DMS79 (cell line): ENCODE measurements at places on chromosomes 16 and 17.
A peak's percentile ranks its signal among the peaks of the same experiment; 100 is the strongest.

DNA sequence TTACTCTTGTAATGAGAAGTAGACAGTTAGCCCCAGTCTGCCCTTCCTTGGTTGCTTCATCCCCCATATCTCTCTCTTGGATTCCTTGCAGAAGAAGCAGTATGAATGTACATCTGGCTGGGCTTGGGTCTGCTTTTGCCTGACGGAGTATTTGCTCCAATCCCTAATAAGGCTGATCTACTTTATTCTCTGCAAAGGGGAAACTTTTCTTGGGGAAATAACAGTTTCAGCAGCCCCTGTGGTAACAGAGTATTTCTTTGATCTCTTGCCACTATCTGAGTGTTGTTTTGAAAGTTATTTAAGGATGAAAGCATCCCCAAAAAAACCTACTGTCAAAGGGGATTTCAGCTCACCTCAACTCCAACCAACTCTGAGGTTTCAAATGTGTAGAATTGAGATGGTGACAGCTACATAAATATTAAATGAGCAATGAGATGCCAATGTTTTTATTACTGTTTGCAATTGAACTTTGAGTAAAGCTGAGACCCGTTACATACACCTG is 168.9 kb upstream of the NOG start:
- DNase-seq, result no peak

GRCh38 chr17:81514739-81515529 is 2.3 kb upstream of the ACTG1 start:
- no peak for DNase-seq

DNA sequence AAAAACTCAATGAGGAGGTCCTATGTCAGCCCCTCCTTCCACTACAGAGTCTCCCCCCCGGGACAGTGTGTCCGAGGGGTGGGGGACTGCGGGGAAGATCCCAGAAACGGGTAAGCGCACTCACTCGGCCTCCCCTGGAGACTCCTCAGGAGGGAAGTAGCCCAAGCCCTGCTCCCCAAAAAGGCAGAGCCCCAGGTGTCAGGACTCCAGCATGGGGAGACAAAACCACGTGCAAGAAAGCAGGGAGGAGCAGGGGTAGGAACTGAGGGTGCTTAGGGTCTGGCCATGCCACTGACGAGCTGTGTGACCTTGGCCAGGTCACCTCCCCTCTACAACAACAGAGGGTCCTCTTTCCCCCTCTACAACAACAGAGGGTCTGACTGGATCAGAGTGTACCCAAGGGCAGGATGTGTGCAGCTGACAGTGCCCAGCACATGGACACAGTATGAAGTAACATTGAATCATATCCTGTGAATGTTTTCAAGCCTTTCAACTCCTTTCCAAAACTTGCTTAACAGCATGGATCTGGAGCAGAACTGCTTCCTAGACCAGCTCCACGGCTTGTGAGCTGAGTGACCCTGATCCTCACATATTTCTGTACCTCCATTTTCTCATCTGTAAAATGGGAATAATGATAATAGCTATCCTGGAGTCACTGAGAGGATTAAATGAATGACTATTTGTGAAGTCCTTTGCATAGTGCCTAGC is 2.1 kb upstream of the NAGS start:
- DNase-seq, result no peak

GRCh38 chr16:27638833-27639560 is 89.1 kb downstream of the KATNIP start:
- no peak for DNase-seq

DNA sequence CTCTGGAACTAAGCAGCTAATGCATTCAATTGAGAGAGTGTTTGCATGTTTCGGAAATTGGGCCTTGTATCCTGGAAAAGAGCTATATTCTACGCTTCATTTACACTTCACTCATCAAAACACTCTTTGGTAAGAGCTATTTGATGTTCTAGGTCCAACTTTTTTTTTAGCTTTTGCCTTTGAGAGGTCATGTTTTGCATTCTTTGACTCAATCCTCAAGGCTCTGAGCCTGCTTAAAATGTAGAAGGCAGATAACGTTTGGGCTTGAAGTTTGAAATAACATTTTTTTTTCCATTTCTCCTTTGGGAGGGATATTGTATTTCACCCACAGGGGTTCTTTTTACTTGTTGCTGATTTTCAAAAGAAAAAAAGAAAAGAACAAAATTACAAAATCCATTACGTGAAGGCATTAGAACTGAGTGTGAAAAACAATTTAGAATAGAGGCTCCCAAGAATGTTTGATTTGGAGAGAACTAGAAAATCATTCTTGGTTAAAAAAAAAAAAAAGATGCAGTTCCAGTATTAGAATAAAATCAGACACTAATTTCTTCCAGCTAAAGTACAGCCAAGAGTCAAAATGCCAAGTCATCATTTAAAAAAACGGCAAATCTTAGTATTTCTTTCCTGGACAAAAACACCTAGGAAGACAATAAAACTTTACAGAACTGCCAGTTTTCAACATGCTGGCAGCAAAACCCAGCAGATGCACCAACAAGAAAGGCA is 268.5 kb downstream of the GRIN2A start:
- DNase-seq, result peak; percentile 57

GRCh38 chr16:67115639-67116038 is 5.9 kb downstream of the PHAF1 start:
- DNase-seq, result no peak

DNA sequence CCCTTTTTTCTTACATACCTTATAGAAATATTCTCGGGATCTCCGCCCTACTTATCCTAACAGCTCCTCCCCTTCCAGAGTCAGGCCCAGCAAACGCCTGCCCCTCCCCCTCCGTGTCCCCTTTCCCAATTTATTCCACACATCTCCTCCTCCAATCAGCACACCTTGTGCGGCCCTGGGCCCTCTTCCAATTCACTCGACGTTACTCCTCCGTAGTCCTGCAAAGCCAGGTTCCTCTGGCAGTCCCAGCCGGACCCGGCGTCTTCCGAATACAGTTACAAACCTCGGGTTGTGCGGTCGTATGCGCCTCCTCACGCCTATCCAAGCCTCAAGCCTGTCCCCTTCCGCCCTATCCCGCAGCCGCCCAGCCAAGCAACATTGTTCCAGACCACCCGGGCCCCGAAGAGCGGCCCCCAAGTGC is 677 bp downstream of the CBX1 start:
- peak; percentile 78 for DNase-seq

DNA sequence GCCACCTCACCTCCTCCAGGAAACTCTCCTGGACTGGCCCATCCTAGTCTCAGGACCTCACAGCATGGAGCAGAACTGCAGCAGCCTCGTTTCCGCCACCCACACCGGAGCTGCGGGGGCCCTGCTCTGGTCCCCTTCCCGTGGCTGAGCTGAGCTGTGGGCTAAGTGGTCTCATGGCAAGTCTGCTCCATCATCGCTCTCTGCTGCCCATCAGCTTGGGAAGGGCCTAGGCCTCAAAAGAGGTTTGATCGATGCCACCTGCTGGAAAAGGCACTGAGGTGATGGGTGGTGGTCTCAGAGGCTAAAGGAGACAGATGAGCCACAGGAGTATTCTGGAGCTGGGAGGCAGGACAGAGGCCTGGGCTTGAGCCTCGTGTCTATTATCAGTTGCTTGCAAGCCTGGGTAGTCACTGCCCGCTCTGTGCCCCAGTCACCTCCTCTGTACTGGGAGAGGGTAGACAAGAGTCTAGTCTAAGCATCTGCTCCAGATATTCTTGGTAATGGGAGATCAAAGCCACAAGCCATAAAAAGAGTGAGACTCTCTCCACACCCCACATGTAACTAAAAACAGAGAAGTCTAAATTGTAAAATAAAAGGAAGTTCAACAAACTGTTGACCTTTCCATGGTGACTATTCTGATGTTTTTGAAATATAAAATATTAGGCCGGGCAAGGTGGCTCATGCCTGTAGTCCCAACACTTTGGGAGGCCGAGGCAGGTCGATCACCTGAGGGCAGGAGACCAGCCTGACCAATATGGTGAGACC is 1.6 kb downstream of the ITGAE start:
- no peak for DNase-seq

GRCh38 chr16:6634151-6634550 is 698.5 kb upstream of the RBFOX1 start:
- no peak for DNase-seq

DNA sequence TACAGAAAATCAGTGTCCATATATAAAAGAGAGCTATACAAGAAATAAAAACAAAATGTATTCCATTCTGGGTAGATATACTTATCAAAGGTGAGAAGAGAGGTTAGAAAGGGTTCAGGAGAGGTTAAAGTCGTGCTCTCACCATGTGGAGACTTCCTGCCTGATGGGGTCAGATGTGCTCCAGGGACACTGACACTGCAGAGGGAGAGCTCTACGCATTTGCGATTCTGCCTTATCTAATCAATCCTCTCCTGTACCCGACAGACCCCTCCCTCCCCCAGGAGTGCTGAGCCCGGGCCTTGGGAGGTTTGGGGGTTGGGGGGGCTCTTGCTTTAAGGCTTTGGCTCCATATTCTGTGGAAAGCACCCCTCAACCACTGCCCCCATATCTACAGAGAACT is 16.6 kb upstream of the SLC5A11 start:
- no peak for DNase-seq
